ENCODE measurements at places on chromosomes 4 and X.

DNA sequence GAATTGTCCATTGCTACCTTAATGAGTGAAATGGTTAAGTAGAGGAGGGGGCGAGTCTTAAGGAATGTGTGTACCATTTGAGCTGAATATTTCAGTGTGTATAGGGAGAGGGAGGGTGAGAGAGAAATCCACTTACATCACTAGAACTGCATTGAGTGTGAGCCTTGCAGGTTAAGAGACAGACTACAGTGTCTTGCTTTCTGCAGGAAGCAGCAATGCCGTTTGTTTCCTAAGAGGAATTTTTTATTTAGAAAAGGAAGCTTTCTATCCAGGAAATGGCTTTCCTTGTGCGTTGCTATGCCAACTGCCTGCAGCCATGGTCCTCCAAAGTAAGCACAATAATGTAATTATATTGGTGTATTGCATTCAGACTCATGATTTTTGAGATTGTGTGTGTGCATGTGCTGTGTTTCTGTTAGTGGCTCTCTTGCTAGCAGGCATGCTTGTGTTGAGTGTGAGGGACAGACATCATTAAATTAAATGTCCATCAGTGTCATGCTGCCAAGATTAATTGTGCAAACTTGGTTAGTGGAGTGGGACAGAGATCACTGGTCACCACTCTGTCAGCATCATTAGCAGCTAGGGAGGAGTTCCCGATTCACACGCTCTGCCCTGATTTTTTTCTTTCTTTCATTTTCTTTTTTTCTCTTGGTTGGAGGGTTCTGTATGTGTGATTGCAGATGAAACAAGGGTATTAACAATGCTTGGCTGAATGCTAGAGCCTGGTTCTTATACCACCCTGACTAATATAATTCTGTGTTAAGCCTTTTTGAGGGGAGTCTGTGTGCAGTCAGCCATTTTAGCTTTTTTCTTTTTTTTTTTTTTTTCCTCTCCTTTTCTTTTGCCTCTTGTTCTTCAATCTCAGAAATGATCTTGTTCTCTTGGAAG lies 164.3 kb downstream of the RAPGEF2 start:
- DNase-seq, result no peak

DNA sequence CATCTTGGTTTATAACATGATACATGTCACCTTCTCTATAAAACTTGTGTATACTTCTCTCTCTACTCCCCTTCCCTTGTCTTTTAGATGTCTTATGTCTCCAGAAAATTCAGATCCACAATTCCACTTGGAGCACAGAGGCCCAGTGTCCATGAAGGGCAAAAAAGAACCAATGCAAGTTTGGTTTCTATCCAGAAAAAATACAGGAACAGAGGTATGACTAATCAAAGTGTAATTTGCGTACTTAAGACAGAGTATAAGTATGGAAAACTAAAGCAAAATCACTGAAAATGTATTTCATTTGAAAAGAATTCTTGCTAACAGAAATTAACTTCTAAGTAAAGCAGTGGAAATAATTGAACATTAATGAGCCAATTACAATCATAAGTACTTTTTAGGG lies 46.2 kb downstream of the GUCY1B1 start:
- DNase-seq, result no peak

DNA sequence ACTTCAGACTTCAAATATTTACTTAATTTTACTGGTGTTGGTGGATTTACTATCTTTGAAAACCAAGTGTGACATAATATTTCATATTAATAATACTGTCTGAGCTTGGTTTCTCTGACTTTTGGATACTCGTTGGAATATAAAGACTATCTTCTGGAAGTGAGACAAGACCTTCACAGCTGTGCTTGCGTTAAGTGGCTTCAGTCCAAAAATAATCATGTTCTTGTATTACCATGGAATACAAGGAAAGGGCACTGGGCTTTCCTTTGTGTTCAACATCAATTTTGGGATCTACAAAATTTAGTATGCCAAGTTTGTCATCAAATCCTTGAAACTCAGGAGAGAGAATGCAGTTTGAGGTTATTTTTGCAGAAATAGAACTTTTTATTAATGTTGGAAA lies 712.4 kb upstream of the LCORL start:
- DNase-seq, result no peak

GRCh38 chrX:17798921-17799320 lies 61.6 kb downstream of the SCML1 start:
- DNase-seq, result no peak

- DNase-seq, result no peak
Observed at GRCh38 chr4:101329592-101329991, 17.7 kb downstream of the PPP3CA start.

- DNase-seq, result peak; percentile 8
Observed at GRCh38 chr4:150943818-150944217, 71.3 kb downstream of the LRBA start.

GRCh38 chr4:124480061-124480460 lies 232.5 kb downstream of the ANKRD50 start:
- DNase-seq, result no peak

- DNase-seq, result no peak
Observed at GRCh38 chrX:18206657-18207056, 14.0 kb downstream of the BEND2 start.

- no peak for DNase-seq
Observed at GRCh38 chrX:151710457-151710856, 5.4 kb upstream of the FATE1 start.

DNA sequence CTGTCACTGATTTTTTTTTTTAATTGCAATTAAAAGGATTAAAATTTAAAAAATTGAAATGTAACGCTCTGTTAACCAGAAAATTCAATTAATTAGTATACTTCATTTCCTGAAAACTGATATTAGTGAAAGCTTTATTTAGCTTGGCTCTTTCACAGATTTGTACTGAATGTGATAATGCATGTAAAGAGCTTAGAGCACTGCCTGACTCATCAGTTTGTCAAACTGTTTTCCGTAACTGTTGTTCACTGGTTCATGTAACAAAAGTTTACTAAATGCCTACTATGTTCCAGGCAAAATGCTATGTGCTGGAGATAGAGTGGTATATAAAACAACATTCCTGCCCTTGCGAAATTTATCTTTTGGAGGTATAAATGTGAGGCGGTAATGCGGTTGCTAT lies 471.7 kb downstream of the SH2D1A start:
- no peak for DNase-seq

- no peak for DNase-seq
Observed at GRCh38 chrX:71250841-71251240, 3.1 kb downstream of the ZMYM3 start.

GRCh38 chrX:44915361-44915868 lies 42.4 kb downstream of the KDM6A start:
- DNase-seq, result no peak
